ENCODE measurements at places on chromosomes 2 and 18. TPM values are rescaled to one million over a fixed set of nuclear protein-coding genes. Genes with fewer than 3 reads are reported as not detected.

UGT1A8 gene
- not detected for total RNA-seq

DQX1 gene
- total RNA-seq = 4.3 TPM

IL18R1 gene
- 3.5 TPM for total RNA-seq

EFEMP1 gene
- total RNA-seq = 125 TPM

CCDC74B gene
- 0.61 TPM for total RNA-seq

DNA sequence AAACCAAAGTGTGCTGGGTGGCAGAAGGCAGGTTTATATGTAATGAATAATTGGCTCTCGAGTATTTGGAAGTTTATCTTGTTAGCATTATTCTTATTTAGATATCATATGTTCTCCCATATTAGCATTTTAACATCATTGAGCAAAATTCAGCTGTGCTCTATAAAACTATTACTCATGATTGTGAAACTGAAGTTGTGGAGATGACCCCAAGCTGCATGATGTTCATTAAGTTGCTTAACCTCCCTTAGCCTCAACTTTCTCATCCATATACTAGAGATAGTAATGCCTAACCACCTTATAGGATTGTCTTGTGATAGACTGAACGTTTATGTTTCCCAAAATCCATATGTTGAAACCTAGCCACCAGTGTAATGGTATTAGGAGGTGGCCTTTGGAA lies 346.3 kb downstream of the SATB2 start:
- no peak for DNase-seq
- H3K27ac ChIP-seq = no peak overlapping the region
- H3K36me3 ChIP-seq = no peaks in the 10 kb centered on the region
- peaks cover 42% of the 10 kb centered on the region for H3K27me3 ChIP-seq
- no peak overlapping the region for H3K4me3 ChIP-seq

GRCh38 chr2:209771474-209772289 lies at the start of gene UNC80:
UNC80 (plus strand) TSS chr2:209771832; CDS start chr2:209772073, 241 bp downstream.
- no peaks in the 10 kb centered on the region for H3K36me3 ChIP-seq
- peaks cover 10% of the 10 kb centered on the region for H3K27me3 ChIP-seq
- no peak within 1 kb of the TSS for H3K27ac ChIP-seq
- no peaks in the 10 kb centered on the region for H3K4me1 ChIP-seq

GRCh38 chr18:904218-905090 lies at the start of gene ADCYAP1:
ADCYAP1 (plus strand) TSS chr18:904871; CDS start chr18:905387, 516 bp downstream.
- no peaks in the 10 kb centered on the region for H3K4me1 ChIP-seq
- DNase-seq = no peak
- H3K27ac ChIP-seq = no peak within 1 kb of the TSS
- H3K27me3 ChIP-seq = peaks cover 42% of the 10 kb centered on the region
- H3K36me3 ChIP-seq = no peaks in the 10 kb centered on the region

GRCh38 chr2:239262484-239263230 lies 138.2 kb downstream of the HDAC4 start:
- H3K27ac ChIP-seq = no peak overlapping the region
- H3K36me3 ChIP-seq = no peaks in the 10 kb centered on the region
- H3K4me1 ChIP-seq = peaks cover 32% of the 10 kb centered on the region
- no peak overlapping the region for H3K4me3 ChIP-seq
- DNase-seq = no peak

GRCh38 chr2:172100935-172101820 lies 1.5 kb downstream of the DLX2 start:
- H3K36me3 ChIP-seq = no peaks in the 10 kb centered on the region
- no peaks in the 10 kb centered on the region for H3K27me3 ChIP-seq
- H3K4me3 ChIP-seq = peak overlapping the region; percentile 92

GRCh38 chr2:182191061-182191460 lies 205.4 kb downstream of the PPP1R1C start:
- no peaks in the 10 kb centered on the region for H3K27me3 ChIP-seq
- H3K27ac ChIP-seq = no peak overlapping the region
- no peak for DNase-seq
- H3K4me3 ChIP-seq = no peak overlapping the region
- no peaks in the 10 kb centered on the region for H3K36me3 ChIP-seq
- no peaks in the 10 kb centered on the region for H3K4me1 ChIP-seq

DNA sequence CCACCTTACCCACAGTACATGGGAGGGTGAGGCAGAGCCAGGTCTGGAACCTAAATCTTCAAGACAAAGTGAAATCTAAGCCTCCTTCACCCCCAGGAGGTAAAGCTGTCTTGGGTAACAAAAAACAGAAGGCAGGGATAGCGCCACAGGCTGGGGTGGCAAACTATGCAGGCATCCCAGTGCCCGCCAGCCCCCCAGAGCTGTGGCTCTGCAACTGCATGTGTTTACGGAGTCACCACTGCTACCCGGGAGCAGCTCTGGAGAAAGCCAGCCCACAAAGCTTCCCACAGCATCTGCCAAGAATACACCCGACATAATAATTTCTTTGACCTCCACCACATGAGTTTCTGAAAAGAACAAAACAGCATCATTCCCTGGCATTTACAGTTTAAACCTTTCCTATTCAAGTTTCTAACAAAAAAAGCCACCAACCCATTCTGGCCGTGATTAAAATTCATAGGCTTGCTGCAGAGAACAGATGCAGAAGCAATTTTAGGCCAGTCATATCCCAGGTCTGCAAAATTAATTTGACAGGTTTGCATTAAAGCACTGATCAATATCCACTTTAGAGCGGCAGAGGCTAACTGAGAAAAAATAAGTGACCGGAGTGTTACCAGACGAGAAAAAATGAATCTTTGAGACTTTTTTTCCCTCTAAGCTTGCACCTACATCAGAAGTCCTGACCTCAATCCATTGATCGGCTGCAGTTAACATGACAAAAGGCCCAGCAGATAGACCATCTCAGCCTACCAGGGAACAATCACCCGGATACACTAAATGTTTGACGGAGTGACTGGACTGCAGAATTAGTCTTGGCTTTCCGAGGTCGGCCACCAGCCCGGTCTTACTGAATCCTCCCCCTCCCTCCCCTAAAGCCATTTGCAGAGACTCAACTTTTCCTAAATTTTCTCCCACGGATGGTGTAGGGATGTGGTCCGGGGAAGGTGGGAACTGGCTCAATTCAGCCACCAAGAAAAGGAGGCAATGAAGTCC lies 309.6 kb upstream of the SKOR2 start:
- H3K27me3 ChIP-seq = peaks cover 55% of the 10 kb centered on the region
- DNase-seq = no peak
- no peaks in the 10 kb centered on the region for H3K36me3 ChIP-seq
- no peak overlapping the region for H3K27ac ChIP-seq
- no peaks in the 10 kb centered on the region for H3K4me1 ChIP-seq

DNA sequence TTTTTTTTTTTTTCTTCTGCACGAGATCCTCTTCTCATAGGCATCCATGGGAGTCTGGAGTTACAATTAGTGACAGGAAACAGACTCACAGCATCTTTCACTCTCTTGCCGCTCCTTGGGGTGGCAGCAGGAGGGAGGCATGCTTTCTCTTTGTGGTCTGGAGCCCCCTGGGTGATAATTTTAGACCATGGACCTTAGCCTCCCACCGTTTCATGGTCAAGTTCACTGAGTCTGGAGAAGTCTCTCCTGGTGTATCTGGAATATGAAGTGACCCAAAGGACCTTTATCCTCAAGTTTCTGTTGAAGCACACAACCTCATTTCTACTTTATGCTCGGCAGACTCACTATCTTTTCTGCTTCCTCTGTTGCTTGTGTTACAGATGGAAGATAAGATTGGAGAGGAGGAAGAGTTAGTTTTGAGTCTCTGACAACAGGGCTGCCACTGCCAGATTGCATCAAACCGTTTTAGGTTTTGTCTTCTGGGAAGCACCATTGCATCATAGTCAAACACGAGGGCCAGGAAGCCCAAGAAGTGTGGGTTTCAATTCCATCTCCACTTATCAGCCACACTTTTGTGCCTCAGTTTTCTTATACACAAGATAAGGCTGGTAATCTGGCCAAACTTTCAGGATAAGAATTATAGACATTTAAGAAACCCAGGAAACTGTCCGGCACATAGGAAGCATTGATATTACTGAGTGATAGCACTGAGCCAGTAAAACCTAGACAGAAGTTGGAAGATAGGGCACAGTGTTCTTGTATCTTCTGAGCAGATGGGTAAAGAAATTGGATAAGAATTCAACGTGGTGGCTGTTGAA lies 62.3 kb downstream of the ADCYAP1 start:
- H3K4me3 ChIP-seq = no peak overlapping the region
- no peaks in the 10 kb centered on the region for H3K36me3 ChIP-seq
- DNase-seq = no peak
- H3K27ac ChIP-seq = no peak overlapping the region

GRCh38 chr18:73060666-73061288 lies 193.0 kb upstream of the NETO1 start:
- no peak overlapping the region for H3K4me3 ChIP-seq
- H3K4me1 ChIP-seq = peaks cover 14% of the 10 kb centered on the region
- peak; percentile 36 for DNase-seq
- H3K27ac ChIP-seq = peak overlapping the region; percentile 57
- no peaks in the 10 kb centered on the region for H3K27me3 ChIP-seq
- H3K36me3 ChIP-seq = no peaks in the 10 kb centered on the region

- no peak overlapping the region for H3K4me3 ChIP-seq
- H3K4me1 ChIP-seq = no peaks in the 10 kb centered on the region
- H3K36me3 ChIP-seq = peaks cover 7% of the 10 kb centered on the region
Measured at GRCh38 chr18:45040879-45041278, 360.2 kb downstream of the SETBP1 start.

DNA sequence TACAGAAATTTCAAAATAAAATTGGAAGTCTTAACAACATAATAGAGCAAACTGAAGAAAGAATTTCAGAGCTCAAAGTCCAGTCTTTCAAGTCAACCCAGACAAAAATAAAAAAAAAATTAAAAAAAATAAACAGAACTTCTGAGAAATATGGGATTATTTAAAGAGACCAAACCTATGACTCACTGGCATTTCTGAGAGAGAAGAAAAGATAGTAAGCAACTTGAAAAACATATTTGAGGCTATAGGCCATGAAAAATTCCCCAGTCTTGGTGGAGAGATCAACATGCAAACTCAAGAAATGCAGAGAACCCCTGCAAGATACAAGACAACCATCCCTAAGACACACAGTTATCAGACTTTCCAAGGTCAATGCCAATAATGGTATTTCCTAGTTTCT lies 167.4 kb downstream of the RNF144A start:
- no peak overlapping the region for H3K4me3 ChIP-seq
- no peak for DNase-seq
- H3K4me1 ChIP-seq = no peaks in the 10 kb centered on the region
- H3K36me3 ChIP-seq = no peaks in the 10 kb centered on the region
- peaks cover 40% of the 10 kb centered on the region for H3K27me3 ChIP-seq
- H3K27ac ChIP-seq = no peak overlapping the region

- no peaks in the 10 kb centered on the region for H3K4me1 ChIP-seq
- H3K27ac ChIP-seq = no peak overlapping the region
- peak; percentile 53 for DNase-seq
Measured at GRCh38 chr18:60549338-60549960, 176.9 kb upstream of the MC4R start.

DNA sequence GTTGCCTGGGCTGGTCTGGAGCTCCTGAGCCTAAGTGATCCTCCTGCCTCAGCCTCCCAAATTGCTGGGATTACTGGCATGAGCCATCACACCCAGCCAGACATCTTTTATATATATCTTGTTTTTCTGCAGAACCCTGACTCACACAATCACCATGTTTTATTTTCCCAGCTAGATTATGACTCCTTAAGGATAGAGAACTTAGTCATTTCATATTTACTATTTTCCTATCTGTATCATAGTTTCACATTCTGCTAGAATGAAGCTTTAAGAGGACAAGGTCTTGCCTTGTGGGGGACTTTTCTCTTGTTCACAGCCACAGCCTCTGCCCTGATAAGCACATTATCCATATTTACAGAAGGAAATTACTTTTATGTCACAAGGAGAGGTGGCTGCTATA lies 73.9 kb downstream of the LBH start:
- no peaks in the 10 kb centered on the region for H3K27me3 ChIP-seq
- H3K4me3 ChIP-seq = no peak overlapping the region
- H3K27ac ChIP-seq = no peak overlapping the region
- no peak for DNase-seq

- H3K27ac ChIP-seq = no peak overlapping the region
- H3K4me3 ChIP-seq = no peak overlapping the region
- no peak for DNase-seq
- H3K36me3 ChIP-seq = peaks cover 12% of the 10 kb centered on the region
- no peaks in the 10 kb centered on the region for H3K27me3 ChIP-seq
Measured at GRCh38 chr2:25558262-25558661, 115.1 kb downstream of the DTNB start.

All from MCF 10A (cell line).